HuH-7.5 (cell line): ENCODE measurements at places on chromosomes 6 and 20.

- no peak for DNase-seq
These were observed 173.7 kb downstream of the CLVS2 start for GRCh38 chr6:123169774-123170095.

DNA sequence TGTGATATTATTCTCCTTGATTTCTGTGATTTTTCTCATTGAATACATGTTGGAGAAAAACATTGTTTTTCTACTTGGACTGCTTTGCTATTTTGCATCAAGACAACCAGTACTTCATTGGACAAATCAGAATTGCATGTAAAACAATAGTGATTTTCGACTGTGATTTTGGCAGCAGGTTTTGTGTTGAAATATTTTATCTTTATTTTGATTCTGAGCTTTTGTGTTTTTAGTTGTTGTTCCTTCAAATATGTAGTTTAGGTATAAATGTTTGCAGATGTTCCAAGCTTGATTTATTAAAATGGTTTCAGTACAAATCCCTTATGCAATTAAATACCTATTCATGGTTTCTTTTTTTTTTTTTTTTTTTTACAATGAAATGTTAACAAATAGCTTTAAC lies 754.1 kb downstream of the DOK5 start:
- no peak for DNase-seq

DNA sequence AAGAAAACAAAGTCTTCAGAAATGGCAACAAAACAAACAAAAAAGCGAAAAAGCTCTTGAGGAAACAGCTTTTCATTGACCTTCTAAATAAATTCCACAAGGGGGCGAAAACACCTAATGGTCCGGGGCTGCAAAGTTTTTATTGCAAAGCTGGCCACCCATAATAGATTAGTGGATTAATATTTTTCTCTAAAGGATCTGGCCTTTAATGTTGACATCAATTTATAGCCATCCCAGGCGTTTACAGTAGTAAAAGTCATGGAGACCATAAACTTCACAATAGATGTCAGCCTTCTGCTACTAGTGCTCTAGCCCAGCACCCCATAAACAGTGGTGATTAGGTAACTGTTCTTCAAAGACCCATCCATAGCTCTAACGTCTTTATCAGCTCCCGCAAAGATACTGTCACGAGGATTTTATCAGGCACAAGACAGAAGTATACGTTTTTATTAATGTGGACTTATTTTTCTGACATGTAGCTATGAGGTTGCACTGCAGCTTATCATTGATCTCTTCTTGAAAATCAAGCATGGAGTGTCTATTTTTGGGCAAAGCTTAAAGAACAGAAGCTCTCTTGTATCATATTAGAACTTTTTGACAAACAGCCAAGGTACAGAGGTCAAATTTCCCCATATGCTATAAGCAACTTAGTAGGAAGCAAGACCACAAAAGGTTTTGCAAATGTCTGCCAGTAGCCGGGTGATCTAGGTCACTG lies 4.7 kb downstream of the CITED2 start:
- no peak for DNase-seq

- DNase-seq, result no peak
These were observed 75.2 kb upstream of the ADTRP start for GRCh38 chr6:11853678-11854407.

- DNase-seq, result no peak
These were observed 13.3 kb upstream of the KCNK15 start for GRCh38 chr20:44732327-44732726.

- no peak for DNase-seq
These were observed 42.6 kb downstream of the GRM4 start for GRCh38 chr6:34103321-34103720.

- DNase-seq, result no peak
These were observed 27.9 kb upstream of the HLA-DQA2 start for GRCh38 chr6:32713241-32713640.

DNA sequence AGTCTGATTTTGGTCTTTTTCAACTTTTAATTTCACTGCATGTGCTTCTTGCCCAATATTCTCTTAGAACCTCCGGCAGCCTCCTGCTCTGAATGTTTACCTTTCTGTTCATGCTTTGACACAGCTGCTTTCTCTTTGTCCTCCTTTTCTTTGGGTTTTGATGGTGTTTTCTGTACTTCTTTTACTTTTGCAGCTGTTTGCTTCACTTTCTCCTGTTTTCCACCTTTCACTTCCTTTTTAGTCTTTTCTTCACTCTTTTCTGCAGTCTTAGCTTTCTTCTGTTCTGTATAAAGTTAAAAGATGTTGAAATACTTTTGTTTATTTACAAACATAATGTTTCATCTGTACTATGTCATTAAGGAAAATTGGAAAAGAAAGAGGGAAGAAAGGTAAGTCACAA lies 133.1 kb downstream of the TRDN start:
- no peak for DNase-seq

- no peak for DNase-seq
These were observed 101.8 kb upstream of the NHSL1 start for GRCh38 chr6:138601128-138601527.

DNA sequence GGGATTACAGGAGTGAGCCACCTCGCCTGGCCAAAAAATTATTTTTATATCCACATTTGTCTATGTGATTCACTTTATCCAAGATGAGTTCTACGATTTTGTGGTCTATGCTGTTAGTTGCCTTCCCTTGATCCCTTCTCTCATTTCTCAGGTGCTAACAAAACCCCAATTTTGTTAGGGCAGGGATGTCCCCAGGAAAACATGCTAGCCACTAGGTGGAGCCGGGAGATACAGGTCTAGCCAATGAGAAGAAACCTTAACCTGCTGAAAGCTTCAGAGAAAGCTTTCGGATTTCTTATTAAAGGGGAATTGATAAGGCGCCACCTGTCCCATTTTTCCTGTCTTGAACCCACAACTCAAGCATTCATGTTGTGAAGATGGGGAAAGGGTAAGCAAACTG lies 167.4 kb upstream of the OLIG3 start:
- DNase-seq, result no peak

- DNase-seq, result no peak
These were observed 25.3 kb downstream of the TBC1D7 start for GRCh38 chr6:13302751-13303667.

DNA sequence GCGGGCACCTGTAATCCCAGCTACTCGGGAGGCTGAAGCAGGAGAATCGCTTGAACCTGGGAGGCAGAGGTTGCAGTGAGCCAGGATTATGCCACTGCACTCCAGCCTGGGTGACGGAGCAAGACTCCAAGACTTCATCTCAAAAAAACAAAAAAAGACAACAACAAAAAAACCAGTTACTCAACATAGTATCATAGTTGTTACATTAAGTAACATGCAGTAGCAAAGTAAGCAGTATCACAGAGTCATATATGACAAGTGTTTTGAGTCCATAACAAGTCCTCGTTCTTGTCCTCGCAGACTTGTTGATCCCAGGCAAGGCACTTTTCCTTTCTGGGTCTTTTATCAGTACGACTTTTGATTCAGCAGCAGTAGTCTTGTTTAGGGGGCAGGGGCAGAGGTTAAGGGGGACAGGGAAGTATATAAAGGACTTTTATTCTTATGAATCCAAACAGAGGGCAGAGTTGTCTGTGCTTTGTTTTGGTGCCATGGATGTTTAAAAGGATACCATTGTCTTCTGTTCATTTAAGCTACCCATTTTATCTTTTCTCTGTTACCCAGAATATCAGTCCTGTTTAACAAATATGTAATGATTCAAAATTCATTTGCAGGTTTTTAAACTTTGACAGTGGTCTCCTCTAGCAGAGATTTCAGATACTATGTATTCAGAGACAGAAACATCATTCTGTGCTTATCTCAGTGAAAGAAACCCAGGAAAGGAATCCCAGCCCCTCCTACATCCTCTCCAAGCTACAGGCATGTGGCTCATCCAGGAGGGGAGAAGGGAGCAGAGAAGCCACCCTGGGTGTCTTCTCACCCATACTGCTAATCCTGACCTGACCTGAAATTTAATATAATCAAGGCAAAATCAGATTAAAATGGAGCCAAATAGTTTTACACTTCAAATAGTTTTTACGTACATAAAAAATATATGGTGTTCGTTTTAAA lies 137.9 kb upstream of the EDN1 start:
- no peak for DNase-seq

DNA sequence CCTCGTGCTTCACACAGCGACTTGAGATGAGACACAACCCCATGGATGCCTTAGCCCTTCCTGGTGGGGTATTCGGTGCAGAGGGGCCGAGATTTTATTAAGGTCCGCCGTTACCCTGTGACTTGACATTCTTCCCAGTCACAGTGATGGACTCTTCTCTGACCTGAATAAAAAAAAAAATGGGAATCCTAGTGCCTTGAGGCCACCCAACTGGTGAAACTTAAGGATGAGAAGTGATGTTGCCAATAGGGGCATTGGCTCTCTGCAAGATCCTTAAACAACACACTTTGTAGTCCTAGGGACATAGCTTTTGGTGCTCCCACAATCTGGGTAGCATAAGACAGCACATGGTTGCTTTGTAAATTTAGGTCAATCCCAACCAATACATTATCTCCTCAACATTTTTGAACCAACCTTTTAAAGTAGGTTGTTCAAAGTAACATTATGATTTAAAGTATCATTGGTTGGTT lies 814 bp upstream of the ADNP start:
- DNase-seq, result no peak

DNA sequence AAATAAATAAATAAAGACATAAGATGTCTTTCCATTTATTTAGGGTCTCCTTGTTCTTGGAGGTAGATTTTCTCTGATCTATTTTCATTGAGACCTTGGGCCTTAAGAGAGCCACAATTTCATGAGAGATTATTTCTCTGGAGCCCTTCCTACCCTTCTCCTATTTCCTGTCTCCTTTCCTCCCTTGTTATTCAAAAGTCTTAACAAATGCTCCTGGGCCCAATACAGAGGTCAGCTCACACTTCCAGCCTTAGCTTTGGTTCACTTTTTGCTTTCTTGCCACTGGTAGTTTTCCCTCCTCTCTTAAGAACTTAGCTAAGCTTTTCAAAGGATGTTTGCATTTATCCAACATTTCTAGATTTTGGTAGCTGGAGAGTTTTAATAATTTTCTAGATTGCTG lies 44.0 kb downstream of the PTPRA start:
- DNase-seq, result no peak

DNA sequence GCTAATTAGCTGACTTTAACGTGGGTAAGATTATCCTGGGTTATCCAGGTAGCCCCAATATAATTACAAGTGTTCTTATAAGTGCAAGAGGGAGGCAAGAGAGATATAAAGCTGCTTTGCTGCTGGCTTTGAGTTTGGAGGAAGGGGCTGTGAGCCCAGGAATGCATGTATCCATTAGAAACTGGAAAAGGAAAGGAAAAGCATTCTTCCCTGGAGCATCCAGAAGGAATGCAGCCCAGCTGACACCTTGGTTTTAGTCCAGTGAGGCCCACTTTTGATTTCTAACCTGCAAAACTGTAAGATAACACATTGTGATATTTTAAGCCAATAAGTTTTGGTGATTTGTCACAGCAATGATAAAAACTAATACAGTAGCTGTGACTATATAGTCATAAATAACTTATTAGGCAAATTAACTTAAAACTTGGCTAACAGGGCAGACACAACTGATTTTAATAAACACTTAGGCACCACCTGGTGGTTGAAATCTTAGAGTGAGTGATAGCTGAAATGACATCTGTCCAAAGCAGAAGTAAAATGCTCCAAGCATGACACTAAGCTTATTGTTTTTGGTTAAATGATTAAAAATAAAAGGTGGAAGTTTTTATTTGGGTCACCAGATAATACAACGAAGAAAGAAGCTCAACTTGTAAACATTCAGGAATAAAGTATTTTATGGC lies 35.6 kb downstream of the ADGRF4 start:
- no peak for DNase-seq

GRCh38 chr6:145276756-145277155 lies 458.6 kb downstream of the EPM2A start:
- no peak for DNase-seq

DNA sequence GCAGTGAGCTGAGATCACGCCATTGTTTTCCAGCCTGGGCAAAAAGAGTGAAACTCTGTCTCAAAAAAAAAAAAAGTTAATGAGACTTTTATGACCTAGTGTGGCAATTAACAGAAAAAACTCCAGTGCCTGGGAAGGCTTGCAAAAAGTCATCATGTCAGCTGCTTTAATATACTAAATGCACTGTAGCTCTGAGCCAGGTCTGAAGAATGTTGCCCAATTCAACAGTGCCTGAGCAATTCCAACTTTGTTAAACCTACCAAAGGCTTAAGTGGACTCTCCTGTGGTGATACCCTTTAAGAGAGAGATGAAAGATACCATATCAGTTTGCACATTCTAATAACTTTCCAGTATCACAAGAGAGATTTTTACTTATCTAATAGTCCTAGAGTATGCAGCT lies 6.5 kb upstream of the ROS1 start:
- no peak for DNase-seq

DNA sequence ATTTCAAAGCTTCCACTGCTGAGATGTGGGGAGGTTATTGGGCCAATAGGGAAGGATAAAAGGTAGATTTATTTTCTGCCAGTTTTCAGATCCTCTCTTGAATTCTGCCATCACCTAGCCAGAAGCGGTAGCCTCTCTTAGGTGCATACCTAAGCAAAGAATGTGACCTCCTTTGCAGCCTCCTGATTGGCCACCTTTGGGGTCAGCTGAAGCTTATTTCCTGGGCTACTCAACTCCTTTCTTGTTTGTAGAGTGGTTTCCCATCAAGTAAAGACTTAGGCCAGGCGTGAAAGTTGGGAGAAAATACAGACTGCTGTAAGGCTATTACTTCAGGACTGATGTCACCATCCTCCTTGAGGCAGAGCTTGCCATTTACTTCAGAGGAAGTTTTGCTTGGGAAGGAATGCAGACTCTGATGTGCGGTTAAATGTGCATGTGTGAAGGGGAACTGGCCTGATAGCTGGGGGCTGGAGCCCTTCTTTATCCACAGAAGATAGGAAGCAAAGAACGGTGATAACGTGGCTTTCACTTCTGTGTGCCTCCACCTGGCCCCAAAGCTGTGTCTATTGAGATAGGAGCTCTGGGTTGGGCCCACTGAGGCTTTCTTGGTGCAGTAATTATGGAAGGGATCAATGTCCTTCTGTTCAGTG lies 70.1 kb downstream of the TRMT11 start:
- no peak for DNase-seq

GRCh38 chr6:11810039-11810541 lies 31.5 kb upstream of the ADTRP start:
- no peak for DNase-seq

DNA sequence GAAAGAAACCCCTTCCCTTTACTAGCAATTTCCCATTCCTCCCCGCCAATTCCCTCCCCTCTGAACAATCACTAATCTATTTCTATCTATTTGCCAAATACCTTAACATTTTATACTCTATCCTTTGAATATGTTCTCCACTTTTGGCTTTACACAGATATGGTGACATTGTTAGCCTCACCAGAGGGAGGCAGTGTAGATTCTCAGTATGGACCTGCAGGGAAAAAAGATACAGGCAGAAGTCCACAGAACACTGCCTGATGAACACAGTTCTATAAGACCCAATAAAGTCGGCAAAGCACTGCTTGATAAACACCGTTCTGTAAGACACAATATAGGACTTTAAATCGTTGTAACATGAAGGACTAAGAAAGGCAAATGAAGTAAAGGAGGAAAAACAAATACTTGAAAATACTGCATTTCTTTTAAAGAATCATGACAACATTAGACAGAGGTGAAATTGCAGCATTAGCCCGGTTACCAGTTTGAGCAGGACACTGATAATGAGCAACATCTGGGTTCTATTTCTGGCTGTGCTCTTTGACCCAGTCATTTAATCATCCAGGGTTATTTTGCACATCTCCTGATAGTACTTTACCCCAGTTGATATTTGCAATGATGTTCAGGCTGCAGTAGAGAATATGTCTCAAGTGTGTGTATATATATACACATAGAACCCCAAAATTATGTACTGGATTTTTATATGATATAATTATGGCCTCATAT lies 296.8 kb downstream of the UTRN start:
- no peak for DNase-seq

- no peak for DNase-seq
These were observed 270.0 kb upstream of the ZFP64 start for GRCh38 chr20:52461582-52461981.
